ENCODE measurements at places on chromosomes 2 and 18.
A peak's percentile ranks its signal among the peaks of the same experiment; 100 is the strongest.

- DNase-seq: no peak
Observed at GRCh38 chr2:200744201-200744602, 67.5 kb upstream of the BZW1 start.

DNA sequence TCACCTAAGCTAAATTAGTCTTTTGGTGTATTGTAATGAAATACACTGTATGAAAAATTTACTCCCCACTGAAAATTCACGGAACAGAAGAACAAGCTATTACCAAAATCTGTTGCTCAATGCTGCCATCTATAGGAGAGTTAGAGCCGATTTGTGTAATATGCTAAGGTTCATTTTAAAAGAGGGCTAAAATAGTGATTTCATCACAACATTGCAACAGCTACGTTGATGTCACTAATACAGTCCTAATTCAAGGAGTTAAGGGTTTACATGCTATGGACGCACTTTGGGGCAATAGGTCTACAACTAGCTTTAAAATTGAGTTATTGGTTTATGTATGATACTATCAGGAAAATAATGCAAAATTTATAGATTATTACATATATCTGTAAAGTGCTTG, 3.0 kb upstream of the IRS1 start:
- no peak for DNase-seq

- DNase-seq: no peak
Observed at GRCh38 chr2:45826884-45827635, 175.6 kb downstream of the PRKCE start.

GRCh38 chr2:177036747-177037146, 175.8 kb upstream of the HNRNPA3 start:
- no peak for DNase-seq

DNA sequence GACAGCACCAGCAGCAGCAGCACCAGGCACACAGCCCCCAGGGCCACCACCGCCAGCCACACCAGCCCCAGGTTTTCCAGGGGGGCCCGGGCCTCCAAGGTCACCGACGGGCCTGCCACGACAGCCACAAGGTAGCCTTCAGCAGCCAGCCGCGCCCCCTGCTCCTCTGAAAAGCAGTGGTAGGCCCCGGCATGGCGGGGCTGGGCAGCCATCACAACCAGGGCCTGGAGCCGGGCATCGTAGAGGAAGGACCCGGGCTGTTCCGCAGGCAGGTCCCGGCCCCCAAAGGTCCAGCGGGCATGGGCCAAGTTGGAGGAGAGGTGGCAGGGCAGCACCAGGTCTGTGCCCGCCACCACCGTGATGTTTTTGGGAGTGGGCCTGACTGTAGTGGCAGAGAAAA, 3.3 kb upstream of the ANKRD39 start:
- no peak for DNase-seq

DNA sequence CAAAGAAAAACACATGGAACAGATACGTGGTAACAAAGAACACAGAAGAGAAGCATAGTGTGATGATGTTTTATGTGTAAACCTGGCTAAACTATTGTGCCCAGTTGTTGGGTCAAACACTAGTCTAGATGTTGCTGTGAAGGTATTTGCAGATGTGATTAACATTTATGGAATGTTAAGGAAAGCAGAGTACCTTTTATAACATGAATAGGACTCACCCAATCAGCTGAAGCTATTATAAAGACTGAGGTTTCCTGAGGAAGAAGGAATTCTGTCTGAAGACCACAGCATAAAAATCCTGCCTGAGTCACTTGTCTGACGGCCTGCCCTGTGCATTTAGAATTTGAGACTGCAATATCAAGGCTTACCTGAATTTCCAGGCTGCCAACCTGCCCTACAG, 253.1 kb downstream of the DYM start:
- DNase-seq: no peak

GRCh38 chr2:70837980-70838925, 2.6 kb upstream of the CD207 start:
- DNase-seq: no peak

DNA sequence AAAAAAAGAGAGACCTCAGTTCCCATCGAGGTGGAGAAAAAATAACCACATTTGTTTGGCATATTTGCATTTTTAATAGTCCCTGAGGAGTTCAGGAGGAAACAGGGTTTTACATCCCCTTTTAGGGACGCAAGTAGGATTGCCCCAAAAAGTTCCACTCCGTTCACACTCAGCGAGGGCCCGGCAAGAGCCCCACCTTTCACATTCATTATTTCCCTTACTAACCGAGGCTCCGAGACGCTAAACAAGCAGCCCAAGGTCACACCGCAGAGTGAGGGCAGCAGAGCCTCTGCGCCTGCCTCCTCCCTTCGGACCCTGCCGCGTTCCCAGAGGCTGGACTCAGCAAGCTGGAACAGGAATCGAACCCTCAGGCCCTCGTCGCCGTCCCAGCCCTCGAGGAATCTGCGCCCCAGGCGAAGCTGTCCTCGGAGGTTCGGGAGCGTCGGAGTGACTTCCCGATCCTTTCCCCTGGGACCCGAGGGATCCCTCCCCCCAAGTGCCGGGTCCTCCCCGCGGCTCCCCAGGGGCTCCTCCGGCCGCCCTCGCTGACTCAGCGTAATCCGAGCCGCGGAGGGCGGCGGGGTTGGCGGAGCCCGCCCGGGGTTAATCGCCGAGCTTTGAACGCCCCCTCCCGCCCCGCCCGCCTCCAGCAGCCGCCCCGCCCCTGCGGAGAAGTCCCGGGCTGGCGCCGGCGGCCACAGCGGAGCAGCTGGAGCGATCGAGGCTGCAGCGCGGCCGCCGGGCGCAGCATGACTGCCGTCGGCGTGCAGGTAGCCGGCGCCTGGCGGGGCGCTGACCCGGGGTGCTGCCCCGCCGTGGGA, at the start of gene TMEM37:
Gene TMEM37, plus strand, starts transcription at position 700 of the 821 bp plus-strand sequence. Its CDS starts 50 bp downstream, at position 750.
- no peak for DNase-seq

DNA sequence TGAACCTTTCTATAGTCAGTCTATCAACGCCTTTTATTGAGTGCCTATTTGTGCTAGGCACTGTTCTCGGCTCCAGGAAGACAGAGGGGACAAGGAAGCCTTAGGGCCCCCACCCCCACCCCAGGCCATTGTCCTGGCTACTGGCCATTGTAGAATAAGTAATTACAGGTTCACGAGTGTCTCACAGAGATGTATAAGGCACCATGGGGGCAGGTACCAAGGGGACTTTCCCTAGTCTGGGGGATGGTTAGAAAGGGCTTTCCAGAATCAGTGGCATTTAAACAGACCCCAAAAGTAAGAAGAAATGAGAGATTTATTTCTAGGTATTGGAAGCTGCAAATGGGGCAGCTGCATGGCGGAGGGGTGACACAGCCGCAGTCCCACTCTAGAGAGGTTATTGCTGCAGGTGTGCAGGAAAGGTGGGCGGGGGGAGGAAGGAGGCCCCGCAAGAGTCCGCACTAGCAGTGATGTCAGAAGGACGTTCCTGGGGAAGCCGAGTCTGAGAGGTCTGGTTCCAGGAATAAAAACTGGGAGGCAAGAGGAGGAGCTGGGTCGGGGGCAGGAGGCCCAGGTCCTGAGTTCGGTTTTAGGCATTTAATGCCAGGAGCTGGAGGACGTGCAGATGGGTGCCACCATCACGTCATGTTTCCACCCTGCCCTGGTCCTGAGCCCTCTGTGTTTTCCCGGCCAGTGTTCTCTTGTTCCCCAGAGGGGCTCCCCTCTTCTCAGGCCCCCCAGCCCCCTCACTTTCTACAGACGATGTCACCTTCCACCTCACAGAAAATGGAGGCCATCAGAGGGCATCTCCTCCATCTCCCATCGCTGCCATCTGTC, 30.5 kb downstream of the FOSL2 start:
- peak; percentile 43 for DNase-seq

DNA sequence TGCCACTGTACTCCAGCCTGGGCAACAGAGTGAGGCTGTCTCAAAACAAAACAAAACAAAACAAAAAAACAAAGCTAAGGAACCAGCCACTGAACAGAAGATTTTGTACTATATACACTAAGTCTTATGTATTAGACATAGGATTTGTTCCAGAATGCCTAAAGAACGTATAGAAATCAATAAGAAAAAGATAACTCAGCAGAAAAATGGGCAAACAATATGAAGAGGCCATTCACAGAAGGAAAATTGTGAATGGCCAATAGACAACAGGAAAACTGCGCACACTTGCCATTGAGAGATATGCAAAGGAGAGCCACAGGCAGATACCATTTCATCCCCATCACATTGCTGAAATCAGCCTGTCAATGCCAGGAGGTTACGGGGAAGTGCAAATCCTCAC, 14.9 kb upstream of the UBE2F start:
- no peak for DNase-seq

DNA sequence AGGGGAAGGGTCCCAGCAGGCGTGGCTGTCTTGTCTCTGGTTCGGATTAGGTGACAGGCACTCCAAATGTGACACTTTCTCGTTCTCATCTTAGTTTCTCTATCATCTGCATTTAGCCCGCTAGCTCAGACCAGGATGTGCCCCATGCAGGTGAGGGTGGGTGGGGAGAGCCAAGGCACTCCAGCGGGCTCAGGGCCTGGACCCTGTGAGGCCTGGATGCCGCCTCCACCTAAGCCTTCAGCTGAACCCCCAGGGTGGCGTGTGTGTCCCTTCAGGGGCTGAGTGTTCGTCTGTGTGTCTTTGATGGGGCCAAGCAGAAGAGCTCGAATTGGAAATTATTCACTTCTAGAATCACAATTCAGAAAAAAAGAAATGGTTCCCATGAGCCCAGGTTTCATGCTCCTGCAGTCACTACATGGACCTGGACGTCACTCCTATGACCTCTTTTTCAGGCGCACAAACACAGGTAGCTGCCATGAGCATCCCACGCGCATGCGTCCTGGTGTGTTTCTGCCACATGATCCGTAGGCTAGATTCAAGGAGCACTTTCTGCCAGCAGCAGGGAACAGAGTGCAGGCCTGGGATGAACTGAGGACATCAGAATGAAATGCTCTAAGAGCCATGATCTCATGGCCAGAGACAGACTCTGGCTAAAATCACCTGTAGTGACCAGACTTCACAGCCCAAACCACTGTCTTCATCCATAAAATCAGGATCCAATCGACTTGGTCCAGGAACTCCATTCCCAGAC, 25.8 kb downstream of the CIDEA start:
- no peak for DNase-seq

- no peak for DNase-seq
Observed at GRCh38 chr2:171923206-171923605, 945 bp downstream of the HAT1 start.
